ENCODE measurements at places on chromosomes 13 and 19.

GRCh38 chr19:33301900-33302174, 497 bp downstream of the CEBPA start:
- no peak for DNase-seq

DNA sequence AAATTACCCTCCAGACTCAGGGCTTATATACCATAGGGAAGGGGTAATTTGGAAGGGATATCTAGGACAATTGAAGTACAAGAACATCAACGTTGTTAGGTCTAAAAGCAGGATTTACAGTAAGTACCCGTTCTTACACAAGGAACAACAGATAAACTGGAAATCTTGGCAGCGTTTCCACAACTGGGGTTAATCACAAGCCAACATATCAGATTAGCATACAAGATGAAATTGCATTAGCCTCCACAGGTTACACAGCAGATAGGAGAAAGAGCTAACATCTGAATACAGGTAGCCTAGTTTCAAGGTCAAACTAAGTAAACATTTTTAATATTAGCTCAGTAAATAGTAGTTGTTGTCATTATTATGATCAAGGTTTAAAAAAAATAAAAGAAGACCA, 1214.0 kb upstream of the PCDH20 start:
- DNase-seq = no peak

- DNase-seq = no peak
Measured at GRCh38 chr13:102696465-102696864, 1.6 kb upstream of the METTL21C start.

DNA sequence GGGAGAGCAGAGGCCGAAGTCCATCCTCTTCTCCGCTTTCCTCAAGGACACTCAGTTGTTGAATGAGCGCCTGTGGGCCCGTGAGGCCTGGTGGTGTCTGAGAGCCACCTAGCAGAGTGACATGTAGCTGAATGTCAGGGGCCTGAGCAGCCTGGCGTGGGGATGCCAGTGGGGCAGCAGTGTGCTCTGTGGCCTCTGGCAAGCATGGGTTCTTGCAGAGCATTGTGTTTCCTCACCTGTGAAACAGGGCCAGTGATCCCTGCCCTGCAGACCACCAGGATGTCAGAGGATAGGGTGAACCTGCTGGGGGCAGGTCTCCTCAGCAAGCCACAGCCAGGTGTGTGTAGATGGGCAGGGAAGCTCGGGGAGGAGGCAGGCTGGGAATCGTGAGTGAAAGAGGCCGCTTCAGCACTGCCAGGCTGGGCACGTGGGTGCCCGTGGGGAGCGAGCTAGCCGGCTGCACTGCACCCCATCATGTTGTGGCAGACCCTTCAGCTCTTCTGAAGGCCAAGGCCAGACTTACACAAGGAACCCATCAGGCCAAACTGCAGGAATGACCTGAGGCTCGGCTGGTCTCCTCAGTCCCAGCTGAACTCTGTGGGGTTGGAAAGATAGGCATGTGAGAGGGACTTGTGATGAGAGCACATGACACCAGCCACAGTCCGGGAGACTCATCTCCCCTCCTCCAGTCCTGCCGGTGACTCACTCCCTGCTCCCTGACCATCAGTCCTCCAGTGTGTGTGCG, 5.0 kb downstream of the PPP1R37 start:
- no peak for DNase-seq

DNA sequence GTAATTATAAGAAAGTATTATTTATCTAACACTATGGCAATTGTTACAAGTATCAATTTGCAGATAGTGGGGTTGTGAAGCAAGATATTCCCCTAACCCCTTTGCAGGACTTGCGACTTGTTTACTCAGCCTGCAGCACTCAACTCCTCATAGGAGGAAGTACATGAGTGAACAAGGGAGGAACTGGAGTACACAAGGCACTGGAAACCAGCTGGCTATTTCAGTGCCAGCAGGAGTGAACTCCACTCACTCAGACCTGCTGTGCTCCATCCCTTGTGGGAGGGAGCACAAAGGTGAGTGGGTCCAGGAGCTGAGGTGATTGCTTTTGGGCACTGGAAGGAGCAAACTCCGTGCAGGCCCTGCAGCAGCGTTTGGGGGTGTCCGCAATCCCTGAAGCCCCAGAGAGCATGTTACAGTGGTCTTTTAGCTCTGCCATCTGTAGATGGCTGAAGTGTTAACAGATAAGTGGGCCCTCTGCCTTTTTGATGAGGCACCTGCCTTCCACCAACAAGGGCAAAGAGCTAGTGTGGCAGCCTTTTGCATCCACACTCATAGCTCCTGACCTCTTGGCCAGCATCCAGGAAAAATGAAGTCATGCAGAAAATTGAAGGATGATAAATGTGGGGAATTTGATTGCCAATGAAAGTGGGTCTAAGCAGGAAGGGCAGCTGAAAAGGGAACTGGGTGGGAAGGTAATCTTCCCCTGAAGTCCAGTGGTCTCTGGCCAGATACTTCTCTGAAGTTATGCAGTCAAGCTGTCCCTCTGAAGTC, 802.2 kb upstream of the MIR17HG start:
- DNase-seq = peak; percentile 64

GRCh38 chr13:32136061-32136460, 104.5 kb downstream of the FRY start:
- no peak for DNase-seq

GRCh38 chr13:107133950-107134349, 566.0 kb upstream of the ARGLU1 start:
- no peak for DNase-seq

DNA sequence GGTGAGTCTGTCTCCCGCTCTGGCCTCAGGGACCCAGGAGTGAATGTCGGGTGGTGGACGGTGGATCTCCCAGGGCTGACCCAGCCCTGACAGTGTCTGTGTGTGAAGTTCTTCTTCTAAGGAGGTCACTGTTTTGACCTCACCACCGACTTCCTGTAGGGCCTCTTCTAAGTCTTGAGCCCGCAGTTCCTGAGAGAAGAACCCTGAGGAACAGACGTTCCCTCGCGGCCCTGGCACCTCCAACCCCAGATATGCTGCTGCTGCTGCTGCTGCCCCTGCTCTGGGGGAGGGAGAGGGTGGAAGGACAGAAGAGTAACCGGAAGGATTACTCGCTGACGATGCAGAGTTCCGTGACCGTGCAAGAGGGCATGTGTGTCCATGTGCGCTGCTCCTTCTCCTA, at the start of gene SIGLEC7:
TSS of gene SIGLEC7 (plus strand) at position 183 of the 400 bp plus-strand sequence. CDS start at position 252, 69 bp downstream.
- DNase-seq = no peak

- DNase-seq = no peak
Measured at GRCh38 chr13:45331123-45331619, 9.8 kb downstream of the TPT1 start.

DNA sequence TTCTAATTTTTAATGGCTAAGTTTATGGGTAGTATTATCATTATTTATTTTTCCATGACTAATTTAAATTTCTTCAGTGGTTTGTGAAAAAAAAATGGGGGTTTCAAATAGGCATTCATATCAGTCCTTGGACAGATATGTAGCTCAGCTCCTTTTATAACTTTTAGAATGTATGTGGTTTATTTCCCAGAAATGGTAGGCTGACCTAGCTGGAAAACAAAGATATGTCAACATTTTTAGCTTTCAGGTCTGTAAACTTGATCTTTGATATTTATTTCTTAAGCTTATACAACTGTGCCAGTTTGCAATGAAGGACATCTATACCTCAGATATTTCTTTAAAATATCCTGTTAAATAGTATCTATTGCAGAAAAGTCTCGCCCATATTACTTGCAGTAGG, 1815.5 kb downstream of the SLITRK5 start:
- DNase-seq = no peak

GRCh38 chr13:99432609-99433542, 68.4 kb upstream of the TM9SF2 start:
- no peak for DNase-seq

GRCh38 chr19:57389194-57389729, 392 bp upstream of the ZNF548 start:
- DNase-seq = no peak

- DNase-seq = no peak
Measured at GRCh38 chr19:16351133-16351809, 26.6 kb downstream of the KLF2 start.

- no peak for DNase-seq
Measured at GRCh38 chr13:24226762-24227161, 66.2 kb downstream of the SPATA13 start.

GRCh38 chr19:2016041-2016807, 710 bp upstream of the BTBD2 start:
- peak; percentile 75 for DNase-seq

DNA sequence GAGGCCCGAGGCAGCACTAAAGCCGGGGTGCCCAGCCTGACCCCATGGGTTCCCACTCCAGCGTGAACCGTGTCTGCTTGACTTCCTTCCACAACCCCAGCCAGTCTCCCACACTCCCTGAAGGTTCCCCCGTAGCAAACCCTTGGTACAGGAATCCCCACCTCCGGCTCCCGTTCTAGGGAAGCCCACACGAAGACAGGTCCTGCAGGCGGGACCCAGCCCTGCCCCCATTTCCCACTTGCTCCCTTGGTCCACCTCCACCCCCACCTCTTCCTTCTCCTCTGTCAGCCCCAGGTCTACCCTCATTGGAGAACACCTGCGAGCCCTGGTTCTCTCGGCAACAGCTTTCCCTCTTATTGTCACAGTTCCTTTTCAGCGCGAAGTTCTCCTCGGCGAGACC, 23.9 kb downstream of the C19orf81 start:
- DNase-seq = no peak

- peak; percentile 57 for DNase-seq
Measured at GRCh38 chr13:31982540-31982939, 49.0 kb upstream of the FRY start.

GRCh38 chr19:9789066-9789465, 20.5 kb upstream of the ZNF846 start:
- no peak for DNase-seq

GRCh38 chr19:7349961-7350711, 1.4 kb downstream of the ARHGEF18 start:
- DNase-seq = no peak

DNA sequence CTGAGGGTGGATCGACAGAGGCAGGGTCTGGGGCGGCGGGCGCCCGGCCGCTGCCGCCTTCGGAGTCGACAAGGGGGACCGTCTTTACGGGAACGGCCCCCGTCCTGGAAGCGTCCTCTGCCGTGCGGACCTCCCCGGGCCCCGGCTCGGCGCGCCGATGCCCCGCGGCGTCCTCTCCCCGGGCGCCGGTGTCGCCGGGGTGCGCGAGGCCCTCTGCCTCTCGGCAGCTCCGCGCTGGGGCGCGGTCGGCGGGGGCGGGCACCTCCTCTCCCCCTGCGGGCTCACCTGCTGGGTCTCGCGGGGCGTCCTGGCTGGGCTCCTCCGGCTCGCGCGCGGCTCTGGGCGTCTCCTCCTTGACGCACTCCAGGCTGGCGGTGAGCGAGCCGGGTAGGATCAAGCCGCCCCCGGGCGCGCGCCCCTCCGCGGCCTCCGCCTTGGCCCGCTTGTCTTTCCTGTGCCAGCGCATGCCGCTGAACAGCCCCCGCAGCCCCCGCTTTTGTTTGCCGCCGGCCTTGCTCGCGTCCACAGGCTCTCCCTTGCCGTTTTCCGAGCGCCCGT, 1.5 kb downstream of the AMER2 start:
- DNase-seq = peak; percentile 16

DNA sequence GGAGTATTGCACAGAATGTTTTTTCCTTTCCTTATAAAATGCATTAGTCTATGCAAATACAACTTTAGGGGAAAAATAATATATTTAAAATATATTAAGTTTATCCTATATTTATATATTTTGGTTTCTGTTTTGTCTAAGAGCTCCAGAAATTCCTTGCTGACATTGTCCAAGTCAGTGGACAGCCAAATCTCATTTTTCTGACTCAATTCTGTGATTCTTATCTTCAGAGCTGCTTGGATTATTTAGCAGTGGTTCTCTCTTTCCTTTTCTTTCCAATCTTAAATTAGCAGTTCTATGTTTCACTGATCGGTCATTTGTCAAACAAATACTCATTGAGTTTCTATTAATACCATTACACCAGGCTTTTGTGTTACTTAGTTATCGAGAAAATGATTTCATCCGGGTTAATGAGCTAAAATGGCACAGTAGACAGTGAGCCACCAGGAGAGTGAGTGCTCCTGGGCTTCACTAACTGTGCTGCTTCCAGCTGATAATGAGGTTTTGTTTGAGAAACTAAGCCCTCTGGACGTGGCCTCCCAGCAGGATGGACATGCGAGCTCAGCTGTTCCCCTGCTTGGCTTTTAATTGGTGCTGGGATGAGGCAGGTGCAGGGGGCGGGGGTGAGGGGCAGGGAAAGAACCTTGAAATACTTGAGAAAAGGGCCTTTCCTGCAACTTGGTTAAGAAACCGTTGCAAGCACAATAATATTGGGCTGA, 44.0 kb downstream of the ATP11A start:
- peak; percentile 19 for DNase-seq

DNA sequence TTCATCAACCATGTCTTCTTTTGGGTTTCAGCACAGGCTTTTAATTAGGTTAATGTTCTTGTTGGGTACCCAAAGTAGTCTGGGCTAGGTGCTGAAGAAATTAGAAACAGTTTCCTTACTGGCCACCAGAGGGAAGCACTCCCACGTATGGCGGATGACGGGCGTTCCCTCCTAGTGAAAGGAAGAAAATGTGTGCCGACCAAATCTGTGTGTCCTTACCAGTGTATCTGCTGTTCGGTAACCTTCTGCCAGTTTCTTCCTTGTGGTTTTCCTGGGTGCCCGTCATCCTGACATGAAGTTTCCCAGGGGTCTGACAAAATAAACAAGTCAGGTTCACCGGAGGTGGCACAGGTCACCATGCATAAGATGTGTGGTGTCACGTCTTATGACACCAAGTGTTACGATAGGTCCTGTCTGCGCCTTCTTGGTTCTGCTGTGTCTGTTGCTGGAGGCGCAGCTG, 6.0 kb upstream of the WDR88 start:
- peak; percentile 68 for DNase-seq

DNA sequence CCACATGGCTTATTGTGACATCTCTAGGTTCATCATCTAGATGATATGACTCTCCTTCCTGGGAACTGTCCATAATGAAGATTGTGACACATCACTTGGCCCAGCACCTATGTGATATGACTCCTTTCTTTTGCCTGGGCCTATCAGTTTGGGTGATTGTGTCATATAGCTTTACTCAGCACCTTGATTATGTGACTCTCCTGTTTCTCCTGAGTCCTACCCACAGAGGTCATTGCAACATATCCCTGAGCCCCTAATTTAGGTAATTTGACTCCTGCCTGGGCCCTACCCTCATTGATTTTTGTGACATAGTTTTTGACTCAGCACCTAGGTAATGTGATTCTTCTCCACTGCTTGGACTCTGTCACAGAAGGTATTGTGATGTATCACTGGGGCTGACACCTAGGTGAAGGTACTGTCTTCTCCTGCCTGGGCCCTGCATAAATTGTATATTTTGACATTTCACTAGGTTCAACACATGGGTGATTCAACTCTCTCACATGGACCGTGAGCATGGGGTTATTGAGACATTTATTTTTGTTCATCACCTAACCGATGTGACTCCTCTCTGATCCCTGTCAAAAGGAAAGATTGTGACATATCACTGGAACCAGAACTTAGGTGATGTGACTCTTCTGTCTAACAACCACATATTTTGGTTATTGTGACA, 26.2 kb upstream of the ZNF254 start:
- no peak for DNase-seq

DNA sequence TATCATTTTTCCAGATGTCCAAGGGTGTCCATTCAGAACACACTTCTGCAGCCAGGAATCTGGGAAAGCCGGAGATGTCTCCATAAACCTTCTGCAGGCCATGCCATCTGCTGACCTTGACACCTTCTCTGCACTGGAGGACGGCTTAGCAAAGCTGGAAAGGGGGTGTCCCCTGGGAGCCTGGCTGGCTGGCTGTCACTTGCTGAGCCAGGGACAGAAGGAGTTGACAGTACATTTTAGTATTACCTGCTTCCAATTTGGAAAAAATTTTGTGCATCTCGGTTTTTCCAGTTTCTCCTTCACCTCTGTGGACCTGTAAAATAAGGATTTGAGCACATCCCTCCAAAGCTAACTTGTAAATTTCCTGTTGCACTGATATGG, 8.1 kb upstream of the CHST8 start:
- DNase-seq = no peak
